Nephron progenitor cell (in vitro differentiated cells): ENCODE measurements at places on chromosomes 6 and 20.
A peak's percentile ranks its signal among the peaks of the same experiment; 100 is the strongest.

DNA sequence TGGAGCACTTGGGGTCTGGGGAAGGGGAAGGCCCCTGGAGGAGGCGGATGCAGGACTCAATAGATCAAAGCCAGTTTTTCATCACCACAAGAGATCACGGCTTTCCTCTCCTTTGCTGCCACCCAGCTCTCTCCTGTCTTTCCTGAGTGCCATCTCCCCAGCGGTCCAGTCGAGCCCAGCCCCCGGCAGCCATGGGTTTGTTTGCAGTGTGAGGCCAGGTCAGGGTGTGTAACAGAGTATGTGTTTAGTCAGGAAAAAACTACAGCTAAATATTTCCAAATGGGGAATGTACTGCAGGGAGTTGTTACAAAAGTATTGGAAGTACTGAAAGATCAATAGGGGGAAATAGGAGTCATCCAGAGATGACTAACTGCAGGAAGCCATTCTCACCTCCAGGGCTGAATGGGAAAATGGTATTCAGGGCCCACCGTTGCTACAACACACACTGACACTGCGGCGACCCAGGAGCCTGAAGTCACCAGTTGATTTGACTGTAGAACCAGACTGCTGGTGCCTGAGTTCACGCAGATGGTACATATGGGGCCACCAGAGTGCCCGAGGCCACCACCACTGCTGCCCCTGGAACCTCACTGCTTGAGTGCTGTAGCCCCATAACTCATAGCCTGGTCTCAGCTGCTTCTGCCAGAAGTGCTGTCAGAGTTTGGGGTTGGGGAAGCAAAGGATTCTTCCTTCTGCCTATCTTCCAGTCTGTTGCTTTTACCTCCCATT lies 23.6 kb upstream of the FANCE start:
- DNase-seq: no peak
- H3K4me1 ChIP-seq: peaks cover 27% of the 10 kb centered on the region
- H3K36me3 ChIP-seq: peaks cover 19% of the 10 kb centered on the region
- no peaks in the 10 kb centered on the region for H3K27me3 ChIP-seq

GRCh38 chr6:44068607-44069296 lies 58.5 kb downstream of the MRPL14 start:
- DNase-seq: no peak
- H3K36me3 ChIP-seq: no peaks in the 10 kb centered on the region
- H3K4me3 ChIP-seq: no peak overlapping the region
- H3K27me3 ChIP-seq: peaks cover 23% of the 10 kb centered on the region
- H3K4me1 ChIP-seq: peaks cover 53% of the 10 kb centered on the region
- H3K27ac ChIP-seq: no peak overlapping the region

- H3K4me1 ChIP-seq: peaks cover 26% of the 10 kb centered on the region
- no peak for DNase-seq
- no peaks in the 10 kb centered on the region for H3K36me3 ChIP-seq
- peaks cover 45% of the 10 kb centered on the region for H3K27me3 ChIP-seq
Observed at GRCh38 chr20:61185181-61185580, 66.9 kb upstream of the CDH4 start.

DNA sequence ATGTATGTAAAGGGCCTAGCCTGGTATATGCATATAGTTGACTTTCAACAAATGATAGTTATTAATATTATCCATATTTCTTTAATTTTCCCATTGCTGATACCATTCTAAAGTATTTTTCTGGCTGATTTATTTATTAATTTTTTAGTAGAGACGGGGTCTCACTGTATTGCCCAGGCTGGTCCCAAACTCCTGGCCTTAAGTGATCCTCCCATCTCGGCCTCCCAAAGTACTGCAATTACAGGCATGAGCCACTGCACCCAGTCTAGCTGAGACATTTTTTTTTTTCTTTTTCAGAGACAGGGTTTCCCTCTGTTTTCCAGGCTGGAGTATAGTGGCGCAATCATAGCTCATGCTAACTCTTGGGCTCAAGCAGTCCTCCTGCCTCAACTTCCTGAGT lies 29.8 kb upstream of the MROH8 start:
- H3K4me1 ChIP-seq: no peaks in the 10 kb centered on the region
- H3K36me3 ChIP-seq: peaks cover 65% of the 10 kb centered on the region
- H3K27me3 ChIP-seq: no peaks in the 10 kb centered on the region
- no peak overlapping the region for H3K27ac ChIP-seq

- peaks cover 26% of the 10 kb centered on the region for H3K36me3 ChIP-seq
- peak overlapping the region; percentile 12 for H3K4me3 ChIP-seq
- H3K27ac ChIP-seq: peak overlapping the region; percentile 89
- H3K4me1 ChIP-seq: peaks cover 81% of the 10 kb centered on the region
- H3K27me3 ChIP-seq: peaks cover 2% of the 10 kb centered on the region
Observed at GRCh38 chr20:1375515-1375914, 17.3 kb downstream of the FKBP1A start.

- peaks cover 4% of the 10 kb centered on the region for H3K27me3 ChIP-seq
- H3K4me1 ChIP-seq: peaks cover 42% of the 10 kb centered on the region
- no peak overlapping the region for H3K4me3 ChIP-seq
- no peak for DNase-seq
- H3K36me3 ChIP-seq: peaks cover 5% of the 10 kb centered on the region
Observed at GRCh38 chr6:158801655-158802294, 17.4 kb downstream of the EZR start.

- peaks cover 16% of the 10 kb centered on the region for H3K4me1 ChIP-seq
- H3K27me3 ChIP-seq: peaks cover 20% of the 10 kb centered on the region
- H3K36me3 ChIP-seq: no peaks in the 10 kb centered on the region
- H3K4me3 ChIP-seq: no peak overlapping the region
- no peak overlapping the region for H3K27ac ChIP-seq
- DNase-seq: no peak
Observed at GRCh38 chr20:1263853-1264252, 2.2 kb upstream of the SNPH start.

DNA sequence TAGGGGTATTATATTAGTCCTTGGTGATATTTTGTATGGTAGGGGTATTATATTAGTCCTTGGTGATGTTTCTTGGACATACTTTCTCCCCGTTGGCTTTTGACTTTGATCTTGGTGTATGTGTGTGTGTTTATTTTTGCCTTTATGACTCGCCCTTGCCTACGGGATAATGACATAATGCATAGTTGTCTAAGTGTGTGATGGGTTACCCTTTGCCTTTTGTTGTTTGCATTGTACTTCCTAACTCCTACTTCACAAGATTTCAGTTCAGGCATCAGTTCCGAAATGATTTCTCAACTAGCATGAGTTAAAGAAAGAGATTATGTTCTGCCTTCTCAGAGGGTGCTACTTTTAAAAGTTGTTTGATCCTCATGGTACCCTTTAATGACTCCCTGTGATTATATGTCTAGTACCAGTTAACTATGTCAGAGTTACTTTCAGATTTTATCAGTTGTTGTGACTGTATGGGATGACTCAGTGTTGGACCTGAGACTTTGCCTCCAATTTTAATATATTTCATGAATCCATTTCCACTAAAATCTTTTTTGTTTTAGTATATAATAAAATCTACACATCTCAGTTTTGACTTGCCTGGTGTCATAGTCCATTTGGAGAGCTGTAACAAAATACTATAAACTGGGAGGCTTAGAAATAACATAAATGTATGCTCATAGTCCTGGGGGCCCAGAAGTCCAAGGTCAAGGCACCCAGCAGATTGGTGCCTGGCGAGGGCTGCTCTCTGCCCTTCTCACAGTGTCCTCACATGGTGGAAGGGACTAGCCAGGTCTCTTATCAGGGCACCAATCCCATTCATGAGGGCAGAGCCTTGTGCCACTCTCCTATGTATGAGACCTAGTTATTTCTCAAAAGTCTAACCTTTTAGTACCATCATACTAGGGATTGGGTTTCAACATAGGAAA lies 34.1 kb downstream of the CDYL start:
- no peak overlapping the region for H3K27ac ChIP-seq
- H3K27me3 ChIP-seq: peaks cover 3% of the 10 kb centered on the region
- H3K4me3 ChIP-seq: no peak overlapping the region

- no peaks in the 10 kb centered on the region for H3K36me3 ChIP-seq
- no peak overlapping the region for H3K27ac ChIP-seq
- no peak overlapping the region for H3K4me3 ChIP-seq
- peaks cover 40% of the 10 kb centered on the region for H3K27me3 ChIP-seq
- H3K4me1 ChIP-seq: peaks cover 35% of the 10 kb centered on the region
Observed at GRCh38 chr20:58072695-58073671, 155.5 kb downstream of the ANKRD60 start.

- peak; percentile 32 for DNase-seq
- peaks cover 73% of the 10 kb centered on the region for H3K4me1 ChIP-seq
- H3K36me3 ChIP-seq: peaks cover 9% of the 10 kb centered on the region
- peak overlapping the region; percentile 66 for H3K27ac ChIP-seq
- no peaks in the 10 kb centered on the region for H3K27me3 ChIP-seq
- no peak overlapping the region for H3K4me3 ChIP-seq
Observed at GRCh38 chr6:35161776-35162607, 20.9 kb upstream of the TCP11 start.

DNA sequence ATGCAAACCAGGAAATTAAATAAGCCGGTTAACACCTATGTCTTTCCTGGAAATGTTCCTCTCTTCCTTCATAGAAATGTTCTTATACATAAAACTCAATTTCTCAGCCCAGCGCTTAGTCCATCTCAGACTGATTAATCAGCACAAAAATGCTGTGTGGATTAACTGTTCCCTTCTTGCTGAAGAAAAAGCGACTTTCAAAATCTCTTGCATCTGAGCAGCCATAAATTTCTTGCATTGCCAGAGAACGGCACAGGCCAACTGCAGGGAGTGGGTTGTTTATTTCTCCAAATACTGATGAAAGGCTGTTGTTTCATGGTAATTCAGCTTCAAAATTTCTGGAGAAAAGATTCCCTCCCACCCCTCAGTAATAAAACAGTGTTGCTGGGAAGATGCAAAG lies 517.6 kb downstream of the BTBD3 start:
- H3K27me3 ChIP-seq: no peaks in the 10 kb centered on the region
- no peak overlapping the region for H3K27ac ChIP-seq
- H3K4me3 ChIP-seq: no peak overlapping the region
- no peaks in the 10 kb centered on the region for H3K36me3 ChIP-seq
- no peak for DNase-seq

- no peak overlapping the region for H3K27ac ChIP-seq
- H3K4me3 ChIP-seq: no peak overlapping the region
- no peaks in the 10 kb centered on the region for H3K36me3 ChIP-seq
- H3K27me3 ChIP-seq: peaks cover 3% of the 10 kb centered on the region
- no peak for DNase-seq
- peaks cover 22% of the 10 kb centered on the region for H3K4me1 ChIP-seq
Observed at GRCh38 chr20:54091120-54091480, 20.7 kb upstream of the BCAS1 start.

DNA sequence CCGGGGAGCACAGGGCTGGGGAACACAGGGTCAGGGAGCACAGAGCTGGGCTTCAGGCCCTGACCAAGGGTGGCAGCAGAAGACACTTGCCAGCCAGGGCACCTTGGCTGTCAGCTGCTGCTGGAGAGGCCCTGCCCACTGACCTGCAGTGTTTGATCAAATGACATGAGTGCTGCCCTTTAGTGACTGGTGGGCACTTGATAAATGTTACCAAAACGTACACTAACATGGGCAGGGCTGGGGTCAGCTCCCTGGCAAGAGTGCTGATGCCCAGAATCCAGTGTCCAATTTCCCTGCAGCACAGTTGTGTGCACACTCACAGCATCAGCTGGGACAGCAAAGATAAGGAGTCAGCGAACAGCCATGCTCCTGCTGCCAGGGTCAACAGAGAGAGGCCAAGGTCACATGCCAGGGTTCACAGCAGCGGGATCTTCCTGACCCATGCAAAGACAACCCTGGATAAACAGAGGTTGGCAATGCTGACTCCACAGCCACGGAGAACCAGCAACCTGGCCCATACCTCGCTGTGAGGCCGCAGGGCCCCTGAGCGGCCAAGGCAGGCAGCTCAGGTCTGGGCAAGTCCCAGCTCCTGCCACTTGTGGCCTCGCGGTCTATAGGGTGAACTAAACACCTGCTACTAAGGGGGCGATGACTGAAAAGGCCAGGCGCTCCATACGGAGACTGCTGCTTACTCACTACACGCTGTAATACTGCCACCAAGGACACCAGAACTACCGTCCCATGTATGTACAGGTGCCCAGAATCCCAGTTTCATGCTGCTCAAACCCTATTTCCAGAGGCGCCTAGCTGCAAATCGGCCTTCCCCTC lies 46.3 kb downstream of the NINL start:
- peaks cover 33% of the 10 kb centered on the region for H3K36me3 ChIP-seq
- no peak for DNase-seq
- H3K27me3 ChIP-seq: no peaks in the 10 kb centered on the region
- peaks cover 56% of the 10 kb centered on the region for H3K4me1 ChIP-seq
- H3K4me3 ChIP-seq: no peak overlapping the region

DNA sequence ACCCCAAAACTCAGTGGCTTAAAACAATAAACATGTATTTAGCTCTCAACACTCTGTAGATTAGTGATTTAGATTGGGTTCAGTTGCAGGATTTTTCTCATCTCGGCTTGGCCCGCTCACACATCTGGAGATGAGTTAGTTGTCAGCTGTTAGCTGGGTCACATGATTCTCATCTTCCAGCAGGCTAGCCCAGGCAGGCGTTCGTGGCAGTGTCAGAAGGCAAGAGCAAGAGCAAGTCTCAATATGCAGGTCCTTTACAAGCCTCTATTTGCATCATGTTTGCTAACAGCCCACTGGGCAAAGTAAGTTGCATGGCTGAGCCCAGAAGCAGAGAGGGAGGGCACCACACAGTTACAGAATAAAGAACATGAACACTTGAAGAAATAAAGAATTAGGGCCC lies 83.6 kb upstream of the MYLIP start:
- no peak overlapping the region for H3K27ac ChIP-seq
- DNase-seq: no peak
- no peaks in the 10 kb centered on the region for H3K27me3 ChIP-seq
- H3K4me1 ChIP-seq: no peaks in the 10 kb centered on the region

DNA sequence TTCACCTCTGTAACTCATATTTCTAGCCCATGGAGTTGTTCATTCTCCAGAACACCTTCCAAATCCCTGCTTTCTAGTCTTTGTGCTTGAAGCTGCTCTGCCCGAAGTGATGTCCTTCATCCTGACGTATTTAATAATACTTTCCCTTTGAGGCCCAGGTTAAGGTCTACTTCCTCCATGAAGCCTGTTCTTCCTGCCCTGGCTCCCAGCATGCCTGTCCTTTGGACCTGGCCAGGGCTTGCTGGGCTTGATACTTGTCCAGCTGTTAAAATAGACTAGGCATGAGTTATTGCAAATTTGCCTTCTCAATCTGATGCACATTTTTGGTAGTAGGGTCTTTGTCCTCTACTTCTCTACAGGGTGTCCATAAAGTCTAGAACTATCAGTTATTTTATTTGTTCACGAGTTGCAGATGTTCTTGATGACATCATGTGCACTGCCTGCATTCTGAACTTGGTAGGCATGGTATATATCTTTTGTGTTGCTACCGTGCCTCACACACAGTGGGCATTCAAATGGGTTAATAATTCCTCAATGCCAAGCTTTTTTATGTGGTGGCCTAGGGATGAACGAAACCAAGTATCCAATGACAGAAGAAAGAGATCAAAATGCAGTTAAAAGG lies 3.1 kb upstream of the MAP7 start:
- no peak overlapping the region for H3K27ac ChIP-seq
- DNase-seq: no peak

DNA sequence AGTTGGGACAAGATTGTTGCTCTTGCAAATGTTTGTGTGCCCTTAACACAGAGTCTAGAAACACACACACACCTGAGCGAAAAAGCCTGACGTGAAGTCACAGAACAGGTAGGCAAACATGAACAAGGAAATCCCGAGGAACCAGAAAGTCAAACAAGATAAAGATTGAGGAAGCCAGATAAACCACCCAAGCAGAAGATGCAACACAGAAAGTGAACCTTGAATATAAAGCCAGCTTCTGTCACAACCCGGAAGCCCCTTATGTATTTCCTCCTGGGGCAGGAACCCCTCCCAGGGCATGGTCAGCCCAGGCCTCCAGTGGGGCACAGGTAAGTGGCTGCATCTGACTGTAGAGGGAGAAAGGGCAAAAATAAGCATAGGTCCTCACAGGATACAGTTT lies 158.2 kb upstream of the SUPT3H start:
- H3K27ac ChIP-seq: no peak overlapping the region
- H3K4me1 ChIP-seq: peaks cover 28% of the 10 kb centered on the region
- no peak overlapping the region for H3K4me3 ChIP-seq
- peaks cover 7% of the 10 kb centered on the region for H3K27me3 ChIP-seq
- no peaks in the 10 kb centered on the region for H3K36me3 ChIP-seq
